ENCODE measurements at places on chromosomes 4 and X.

- DNase-seq = no peak
Observed at GRCh38 chr4:40121515-40121914, 64.9 kb downstream of the N4BP2 start.

DNA sequence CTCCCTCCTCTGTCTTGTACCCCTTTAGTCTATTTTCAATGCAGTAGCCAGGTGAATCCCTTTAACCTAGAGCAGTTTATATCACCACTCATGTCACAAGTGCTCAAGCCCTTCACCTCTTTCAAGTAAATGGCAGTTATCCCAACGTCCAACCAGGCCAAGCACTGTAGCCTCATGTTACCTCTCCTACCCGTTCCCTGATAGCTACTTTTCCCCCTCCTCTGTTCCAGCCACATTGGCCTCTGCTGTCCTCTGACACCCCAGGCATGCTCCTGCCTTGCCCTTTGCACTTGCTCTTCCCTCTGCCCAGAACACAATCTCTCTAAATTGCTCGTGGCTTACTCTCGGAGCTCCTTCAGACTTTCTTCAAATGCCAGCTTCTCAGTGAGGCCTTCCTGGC is 15.2 kb downstream of the GUCY1B1 start:
- DNase-seq = no peak

DNA sequence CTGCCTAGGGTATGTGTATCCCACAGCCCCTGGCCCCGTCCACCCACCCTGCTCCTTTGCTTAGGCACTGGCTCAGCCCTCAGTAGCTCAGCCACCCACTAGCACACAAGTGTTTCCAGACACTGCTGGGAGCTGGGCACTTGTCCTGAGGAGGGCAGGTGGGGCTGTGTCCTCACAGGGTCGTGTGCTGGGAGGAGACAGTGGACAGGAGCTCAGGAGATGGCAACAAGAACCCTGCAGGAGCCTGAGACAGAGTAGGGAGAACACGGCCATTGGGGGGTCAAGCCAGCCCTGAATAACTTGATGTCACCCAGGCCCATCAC is 5.5 kb upstream of the CPLX1 start:
- DNase-seq = no peak

GRCh38 chr4:38872620-38873019 is 5.0 kb downstream of the FAM114A1 start:
- peak; percentile 25 for DNase-seq

DNA sequence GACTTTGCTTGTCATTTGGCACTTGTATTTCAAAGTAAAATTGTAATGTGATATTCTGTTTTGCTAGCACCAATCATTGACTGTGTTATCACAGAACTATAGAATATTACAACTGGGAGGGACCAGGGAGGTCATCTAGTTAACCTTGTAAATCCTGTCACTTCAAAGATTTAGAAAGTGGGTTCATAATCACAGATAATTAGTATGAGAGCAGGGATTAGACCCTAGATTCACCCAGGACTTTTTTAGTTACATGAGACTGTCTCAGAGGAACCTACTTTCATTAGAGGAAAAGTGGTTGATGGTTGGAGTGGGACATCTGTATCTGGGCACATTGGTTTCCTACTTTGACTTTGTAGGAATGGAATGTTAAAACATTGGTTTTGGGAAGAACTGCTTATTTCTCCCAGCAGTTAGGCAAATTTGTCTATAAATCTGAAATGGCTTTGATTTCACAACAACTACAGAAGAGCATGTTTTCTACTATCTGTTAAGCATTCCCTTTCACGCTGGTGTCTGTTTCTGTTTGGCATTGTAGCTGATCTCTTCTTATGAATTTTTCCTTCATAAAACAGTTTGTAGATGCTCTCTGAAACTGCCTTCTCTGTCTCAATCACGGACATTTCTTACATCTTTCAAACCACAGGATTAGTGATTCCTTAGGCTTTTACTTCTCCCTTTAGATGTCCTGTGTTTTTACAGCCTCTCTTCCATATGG is 144.1 kb downstream of the DIPK2B start:
- no peak for DNase-seq

DNA sequence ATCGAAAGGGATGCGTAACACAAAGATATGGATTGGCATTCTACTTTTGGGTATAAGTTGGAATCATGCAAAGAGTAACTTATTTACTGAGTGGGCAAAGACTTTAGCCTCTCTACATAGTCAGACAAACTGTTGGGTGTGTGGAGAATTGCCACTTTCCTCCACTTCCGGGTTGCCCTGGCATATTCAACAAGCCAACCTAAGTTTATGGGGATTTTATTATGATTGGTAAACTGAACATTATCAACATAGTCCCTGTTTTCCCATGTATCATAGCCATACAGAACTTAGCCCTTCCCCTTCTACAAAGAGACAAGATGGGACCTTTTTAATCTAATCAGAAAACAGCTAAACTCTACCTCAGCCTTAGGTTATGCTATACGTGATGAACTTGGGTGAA is 121.6 kb downstream of the AGTR2 start:
- DNase-seq = no peak

DNA sequence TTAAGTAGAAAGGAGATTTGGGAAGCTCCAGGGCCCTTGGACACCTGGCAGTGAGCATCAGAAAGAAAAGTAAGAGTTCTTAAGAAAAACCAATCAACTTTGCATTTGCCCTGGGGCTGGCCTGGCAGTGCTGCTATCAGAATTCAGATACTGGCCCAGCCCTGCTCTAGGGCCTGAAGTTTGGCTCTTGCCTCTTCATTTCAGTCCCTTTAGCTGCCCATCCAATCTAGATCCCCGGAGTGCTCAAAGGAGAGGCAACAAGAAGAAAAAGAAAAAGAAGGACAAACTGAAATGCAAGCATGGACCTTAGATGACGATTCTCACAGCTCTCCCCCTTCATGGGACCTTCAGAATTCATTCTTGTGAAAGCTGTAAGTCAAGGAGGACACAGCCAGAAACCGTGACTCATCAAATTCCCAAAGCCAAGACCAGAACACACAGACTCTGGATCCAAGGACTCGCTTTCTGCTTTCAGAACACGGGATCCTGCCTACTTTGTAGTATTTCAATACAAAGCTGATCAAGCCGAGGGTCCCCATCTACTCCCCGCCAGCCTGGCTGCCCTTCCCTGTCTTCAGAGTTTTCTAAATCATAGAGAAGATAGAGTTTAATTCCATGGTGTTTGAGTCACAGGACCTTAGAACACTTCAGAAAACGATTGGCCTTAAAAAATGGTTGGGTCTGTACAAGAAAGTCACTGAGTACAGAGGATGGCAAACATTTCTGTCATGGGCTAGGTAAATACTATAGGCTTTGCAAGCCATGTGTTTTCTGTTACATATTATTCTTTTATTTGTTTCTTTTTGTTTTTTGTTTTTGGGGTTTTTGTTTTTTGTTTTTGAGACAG is 103.7 kb downstream of the RBM47 start:
- DNase-seq = peak; percentile 90

DNA sequence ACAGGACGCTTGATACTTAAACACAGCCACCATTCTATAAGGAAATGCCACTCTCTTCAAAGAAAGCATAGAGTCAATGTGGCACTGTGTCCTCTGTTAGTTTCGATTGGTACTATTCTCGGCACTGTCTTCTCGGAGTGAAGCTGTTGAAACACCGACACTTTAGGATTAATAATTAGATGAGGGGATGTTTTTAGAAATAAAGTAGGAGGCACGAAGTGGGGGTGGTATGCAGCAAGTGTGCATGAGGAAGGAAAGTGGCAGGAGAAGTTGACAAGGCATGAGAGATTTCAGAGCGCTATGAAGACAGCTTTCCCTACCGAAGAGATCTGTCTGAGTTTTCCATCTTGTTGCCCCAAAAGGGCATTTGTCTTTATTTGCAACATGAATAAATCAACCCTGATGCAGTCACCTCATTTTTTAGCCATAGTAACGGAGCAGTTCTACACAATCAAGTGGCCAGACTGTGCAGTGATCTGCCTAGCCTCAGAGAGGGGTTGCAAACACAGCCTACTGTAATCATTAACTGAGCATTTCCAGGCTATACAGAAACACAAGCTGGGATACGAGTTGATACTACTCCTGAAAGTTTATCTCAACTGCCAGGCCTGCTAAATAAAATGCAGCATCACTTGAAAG is 8.3 kb downstream of the GPRIN3 start:
- DNase-seq = no peak

- no peak for DNase-seq
Observed at GRCh38 chr4:151743128-151743854, 17.5 kb downstream of the GATB start.

- no peak for DNase-seq
Observed at GRCh38 chr4:98262431-98262830, 1.2 kb downstream of the RAP1GDS1 start.

DNA sequence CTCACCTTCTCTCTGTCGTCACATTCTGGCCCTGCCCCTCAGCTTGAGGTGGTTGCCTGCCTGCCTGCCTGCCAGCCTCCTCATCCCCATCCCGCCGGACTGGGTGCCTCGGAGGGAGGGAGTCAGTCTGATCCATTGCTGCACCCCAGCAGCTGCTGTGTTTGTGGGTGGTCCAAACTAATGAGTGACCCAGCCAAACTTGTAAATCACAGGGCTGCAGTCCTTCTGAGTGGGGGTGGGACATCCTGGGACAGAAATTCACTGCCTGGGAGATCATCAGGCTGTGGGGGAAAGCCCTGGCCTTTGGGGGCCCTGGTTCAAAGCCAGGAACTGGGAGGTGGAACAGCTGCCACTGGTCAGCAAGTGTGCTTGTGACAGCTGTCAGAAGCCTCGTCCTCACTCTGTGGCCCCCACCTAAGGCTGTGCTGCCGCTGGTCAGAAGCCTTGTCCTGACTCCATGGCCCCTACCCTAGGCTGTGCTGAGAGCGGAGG is 5.6 kb downstream of the GPR78 start:
- DNase-seq = no peak

GRCh38 chrX:110036162-110037033 is 33.5 kb downstream of the TMEM164 start:
- no peak for DNase-seq

GRCh38 chr4:23680671-23681518 is 209.0 kb downstream of the PPARGC1A start:
- no peak for DNase-seq

DNA sequence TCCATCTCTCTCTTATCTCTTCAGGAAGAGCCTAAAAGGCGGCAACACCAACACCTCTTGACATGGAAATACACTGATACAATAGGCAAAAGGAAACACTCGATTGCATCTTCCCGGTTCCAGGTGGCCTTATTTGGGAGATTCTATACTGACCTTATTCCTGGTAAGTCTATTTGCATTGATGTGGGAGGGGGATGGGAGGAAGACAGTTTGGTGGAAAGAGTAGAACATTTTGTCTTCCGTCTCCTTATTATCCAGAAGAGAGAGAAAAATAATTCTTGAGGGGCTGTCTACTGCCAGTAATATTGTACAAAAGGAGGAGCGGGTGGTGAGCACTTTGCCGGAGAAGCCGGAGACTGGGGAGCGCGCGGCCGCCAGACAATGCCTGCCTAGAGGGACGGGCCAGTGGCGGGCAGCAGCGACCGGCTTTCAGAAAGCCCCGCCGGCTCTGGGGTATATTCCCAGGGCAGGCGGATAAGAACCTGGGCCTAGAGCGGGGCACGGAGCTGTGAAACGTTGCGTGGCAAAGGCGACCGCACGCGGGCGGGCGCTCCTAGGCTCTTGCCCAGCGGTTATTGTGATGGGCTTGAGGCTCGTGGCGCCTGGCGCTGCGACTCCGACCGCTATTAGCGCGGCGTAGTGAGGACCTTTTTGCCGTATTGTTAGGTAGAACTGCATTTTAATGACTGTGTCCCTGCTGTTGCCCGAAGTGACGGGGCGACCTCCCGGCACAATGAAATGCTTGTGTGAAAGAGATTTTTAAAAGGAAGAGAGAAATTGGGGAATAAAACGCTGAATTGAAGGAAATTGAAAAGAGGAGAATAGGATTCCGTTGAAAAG is 518 bp downstream of the PRDM8 start:
- peak; percentile 52 for DNase-seq

GRCh38 chrX:16061296-16061695 is 62.1 kb upstream of the GRPR start:
- no peak for DNase-seq

- DNase-seq = no peak
Observed at GRCh38 chr4:116055857-116056827, 942.7 kb upstream of the NDST4 start.

DNA sequence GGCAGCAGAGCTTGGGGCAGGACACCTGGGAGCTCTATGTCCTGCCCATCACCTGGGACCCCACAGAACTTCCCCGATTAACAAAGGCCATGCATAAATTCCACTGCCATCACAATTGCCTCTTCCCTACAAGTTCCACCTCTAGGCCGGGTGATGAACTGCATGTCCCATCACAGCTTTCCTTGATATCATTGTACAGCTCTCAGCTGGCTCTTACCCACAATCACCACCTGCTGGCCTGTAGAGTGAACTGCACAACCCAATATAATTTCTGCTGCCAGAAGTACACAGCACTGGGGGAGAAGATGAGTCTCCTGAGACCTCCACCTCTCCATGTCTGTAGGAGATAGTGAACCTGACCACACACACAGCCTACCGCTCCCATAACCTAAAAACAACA is 285.0 kb upstream of the AADAT start:
- peak; percentile 62 for DNase-seq

DNA sequence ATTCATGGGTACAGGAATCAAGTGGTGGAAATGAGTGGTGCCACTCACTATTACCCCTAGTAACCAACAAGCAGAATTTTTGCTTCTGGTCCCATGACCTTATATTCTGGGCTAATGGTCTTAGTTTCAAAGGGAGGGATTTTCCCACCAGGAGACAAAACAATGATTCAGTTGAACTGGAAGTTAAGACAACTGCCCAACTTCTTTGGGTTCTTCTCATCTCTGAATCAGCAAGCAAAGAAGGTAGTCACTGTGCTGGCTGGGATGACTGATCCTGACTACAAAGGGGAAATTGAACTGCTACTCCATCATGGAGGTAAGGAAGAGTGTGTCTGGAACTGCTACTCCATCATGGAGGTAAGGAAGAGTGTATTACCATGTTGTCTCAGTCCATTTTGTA is 87.2 kb downstream of the IL13RA2 start:
- no peak for DNase-seq

GRCh38 chrX:115650916-115651315 is 89.9 kb downstream of the PLS3 start:
- DNase-seq = peak; percentile 73

GRCh38 chr4:153349206-153349805 is 4.8 kb downstream of the MND1 start:
- DNase-seq = no peak

DNA sequence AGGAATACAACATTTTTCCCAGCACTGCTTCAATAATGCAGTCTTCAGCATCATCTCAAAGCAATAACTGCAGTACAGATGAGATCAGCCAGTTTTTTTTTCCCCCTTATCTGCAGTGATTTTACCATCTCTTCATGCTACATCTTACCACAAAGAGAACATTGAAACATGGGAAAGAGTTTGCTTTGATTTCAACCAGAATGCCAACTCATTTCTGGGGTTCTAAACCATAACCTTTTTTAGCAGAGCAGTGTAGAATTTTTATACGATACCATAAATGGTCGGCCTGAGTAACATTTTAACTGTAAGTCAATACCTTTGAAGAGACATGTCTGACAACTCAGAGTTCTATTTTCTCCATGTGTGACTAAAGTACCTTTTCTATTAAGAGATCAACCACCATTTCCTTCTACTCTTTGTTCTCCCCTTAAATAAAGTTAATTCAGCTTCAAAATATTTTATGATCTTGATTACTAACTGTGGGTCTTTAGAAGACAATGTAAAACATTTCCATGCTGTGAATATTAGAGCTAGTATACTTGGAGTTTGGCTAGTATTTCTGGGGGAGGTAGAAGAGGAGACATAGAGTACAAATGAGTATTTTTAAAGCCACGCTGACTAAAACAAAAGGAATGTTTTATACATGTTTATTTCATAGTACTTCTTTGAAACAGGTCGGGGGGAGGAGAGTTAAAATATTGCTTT is 69.1 kb downstream of the TET2 start:
- no peak for DNase-seq
